ENCODE measurements at places on chromosomes 1 and 21.

DNA sequence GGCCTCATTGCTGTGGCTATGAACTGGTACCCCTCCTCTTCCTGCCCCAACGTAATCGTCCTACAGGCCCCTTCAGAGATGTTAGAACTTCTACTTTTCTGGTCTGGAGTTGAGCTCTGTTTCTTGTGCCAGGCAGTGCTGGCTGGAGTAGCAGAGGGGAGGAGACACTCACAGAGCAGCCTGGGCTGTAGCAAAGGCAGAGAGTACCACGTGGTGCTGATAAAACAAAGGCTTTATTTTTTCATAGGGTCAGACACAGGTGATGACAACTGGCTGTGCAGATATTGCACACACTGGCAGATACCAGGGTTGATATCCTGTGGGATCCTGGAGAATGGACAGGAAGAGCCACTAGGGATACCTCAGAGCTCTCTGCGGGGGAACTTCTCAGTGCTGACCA, 23.2 kb downstream of the CRCT1 start:
- DNase-seq = no peak

- DNase-seq = no peak
Measured at GRCh38 chr1:157600236-157600635, 2.4 kb upstream of the FCRL4 start.

GRCh38 chr1:169149555-169150286, 43.2 kb downstream of the ATP1B1 start:
- no peak for DNase-seq

- no peak for DNase-seq
Measured at GRCh38 chr1:169052727-169053126, 53.8 kb upstream of the ATP1B1 start.

GRCh38 chr1:80170811-80171485, 1164.4 kb upstream of the ADGRL4 start:
- DNase-seq = no peak

- no peak for DNase-seq
Measured at GRCh38 chr1:242224461-242224860, 225.6 kb upstream of the MAP1LC3C start.

- DNase-seq = peak; percentile 85
Measured at GRCh38 chr1:36553591-36554322, 71.0 kb upstream of the CSF3R start.

DNA sequence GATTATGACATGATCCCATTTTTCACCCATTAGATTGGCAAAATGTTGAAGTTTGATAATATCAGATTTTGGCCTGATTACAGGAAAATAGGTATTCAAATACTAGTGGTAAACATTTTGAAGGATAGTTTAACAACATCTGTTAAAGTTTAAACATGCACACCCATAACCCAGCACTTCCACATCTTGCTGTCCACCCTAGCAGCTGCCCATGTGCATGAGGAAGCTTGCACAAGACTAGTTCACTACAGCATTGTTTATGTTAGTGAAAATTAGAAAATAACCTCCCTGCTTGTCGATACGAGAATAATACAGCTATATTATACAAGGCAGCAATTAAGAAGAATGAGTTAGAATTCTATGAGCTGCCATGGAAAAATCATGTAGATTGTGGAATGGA, 127.6 kb downstream of the C1orf21 start:
- no peak for DNase-seq

DNA sequence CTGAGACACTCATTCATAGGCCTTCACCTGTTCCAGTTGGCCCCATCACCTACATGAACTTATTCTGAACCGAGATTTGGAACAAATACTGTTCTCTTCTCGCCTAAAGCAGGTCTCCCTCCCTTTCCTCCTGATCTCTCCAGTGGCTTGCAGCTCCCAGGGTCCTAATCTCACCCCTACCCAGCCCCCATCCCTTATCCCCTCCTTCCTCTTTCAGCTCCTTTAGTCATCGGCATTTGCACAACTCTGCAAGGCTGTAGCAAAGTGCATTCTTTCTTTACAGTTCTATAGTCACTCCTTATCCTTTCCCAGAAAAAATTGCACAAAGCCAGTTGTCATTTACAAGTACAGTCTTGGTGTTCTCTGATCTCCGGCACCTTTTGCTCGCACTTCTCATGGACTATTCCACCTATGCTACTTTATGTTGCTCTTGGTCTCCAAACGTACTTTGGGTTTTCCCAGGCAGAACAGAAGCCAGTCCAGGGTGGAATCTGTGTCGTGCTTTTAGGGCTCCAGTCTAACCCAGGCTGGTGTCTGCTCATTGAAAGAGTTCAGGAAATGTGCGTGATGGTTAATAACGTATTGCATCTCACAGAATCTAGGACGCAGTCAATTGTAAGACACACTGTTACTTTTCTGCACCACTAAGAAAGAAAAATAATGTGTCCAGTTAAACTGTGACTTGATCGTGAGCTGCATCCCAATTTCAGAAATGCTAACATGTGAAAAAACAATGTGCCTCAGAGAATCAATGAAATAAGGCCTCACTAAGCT, 965 bp downstream of the ABCA4 start:
- DNase-seq = no peak

- no peak for DNase-seq
Measured at GRCh38 chr1:48055876-48056764, 58.9 kb upstream of the TRABD2B start.

- no peak for DNase-seq
Measured at GRCh38 chr1:170800265-170800664, 135.1 kb upstream of the MROH9 start.

DNA sequence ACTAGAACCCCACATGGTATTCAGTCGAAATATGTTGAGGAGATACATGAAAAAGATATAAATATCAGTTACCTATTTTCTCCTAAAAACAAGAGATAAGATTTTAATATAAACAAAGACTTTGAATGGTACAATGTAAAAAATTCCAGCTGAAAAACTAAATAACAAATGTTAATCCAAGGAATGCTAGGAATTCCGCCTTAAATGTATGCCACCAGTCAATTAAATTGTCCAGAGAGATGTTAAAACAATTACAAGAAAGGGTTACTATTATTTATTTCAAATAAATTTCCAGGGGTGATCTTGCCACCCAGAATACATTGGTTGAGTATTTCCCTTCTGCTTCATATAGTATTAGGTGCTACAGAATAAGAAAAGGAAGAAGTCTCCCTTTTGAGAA, 4.2 kb downstream of the ADSS2 start:
- DNase-seq = no peak

DNA sequence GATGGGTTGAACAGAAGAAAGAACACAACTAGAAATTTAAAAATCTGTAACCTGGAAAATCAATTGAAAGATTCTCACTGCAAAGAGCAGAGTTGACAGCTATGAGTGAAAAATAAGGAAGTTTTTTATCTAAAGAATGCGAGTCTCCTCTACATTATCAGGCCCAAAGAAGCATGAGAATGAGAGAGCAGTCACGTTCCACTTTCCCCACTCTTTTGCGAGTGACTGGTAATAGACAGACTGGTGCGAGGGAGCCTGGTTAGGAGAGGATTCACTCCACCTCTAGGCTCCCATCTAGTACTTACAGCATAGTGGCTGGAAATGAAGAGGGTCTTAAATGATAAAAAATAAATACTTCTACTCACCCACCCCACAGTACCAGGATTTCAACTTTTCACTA, 52.0 kb downstream of the PRDX6 start:
- DNase-seq = no peak

GRCh38 chr1:240658312-240658960, 46.5 kb upstream of the GREM2 start:
- no peak for DNase-seq

GRCh38 chr1:56508523-56508983, 70.8 kb downstream of the PLPP3 start:
- peak; percentile 69 for DNase-seq

DNA sequence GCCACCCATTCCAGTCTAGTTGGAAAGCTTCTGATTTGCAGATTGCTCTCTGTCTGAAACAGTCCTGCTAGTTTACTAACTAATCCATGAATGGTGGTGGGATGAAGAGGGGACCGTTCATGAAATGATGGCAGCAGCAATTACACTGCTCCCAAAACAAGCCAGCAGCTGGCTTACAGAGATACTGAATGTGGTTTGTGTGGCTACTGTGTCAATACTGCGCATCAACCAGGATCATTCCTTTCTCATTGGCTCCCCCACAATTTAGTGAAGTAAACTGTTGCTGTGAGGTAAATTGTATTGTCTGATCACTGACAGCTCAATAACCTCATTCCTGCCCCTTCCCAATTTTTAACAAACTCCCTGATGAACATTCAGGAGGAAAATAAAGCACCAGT, 191.3 kb upstream of the LMO4 start:
- DNase-seq = no peak

DNA sequence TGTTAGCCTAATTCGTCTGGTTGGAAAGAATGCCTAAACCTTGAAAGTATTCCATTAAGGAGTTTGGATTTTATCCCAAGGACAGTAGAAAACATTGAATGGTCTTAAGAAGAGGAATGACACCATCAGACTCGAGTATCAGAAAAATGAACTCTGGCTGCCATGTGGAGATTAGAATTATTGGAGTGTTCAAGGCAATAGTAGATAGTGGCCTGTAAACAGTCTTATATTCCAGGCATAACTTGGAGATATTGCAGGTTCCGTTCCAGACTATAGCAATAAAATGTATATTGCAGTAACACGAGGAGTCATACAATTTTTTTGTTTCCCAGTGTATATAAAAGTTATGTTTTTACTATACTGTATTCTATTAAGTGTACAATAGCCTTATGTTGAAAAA, 130.9 kb downstream of the GDAP2 start:
- no peak for DNase-seq

DNA sequence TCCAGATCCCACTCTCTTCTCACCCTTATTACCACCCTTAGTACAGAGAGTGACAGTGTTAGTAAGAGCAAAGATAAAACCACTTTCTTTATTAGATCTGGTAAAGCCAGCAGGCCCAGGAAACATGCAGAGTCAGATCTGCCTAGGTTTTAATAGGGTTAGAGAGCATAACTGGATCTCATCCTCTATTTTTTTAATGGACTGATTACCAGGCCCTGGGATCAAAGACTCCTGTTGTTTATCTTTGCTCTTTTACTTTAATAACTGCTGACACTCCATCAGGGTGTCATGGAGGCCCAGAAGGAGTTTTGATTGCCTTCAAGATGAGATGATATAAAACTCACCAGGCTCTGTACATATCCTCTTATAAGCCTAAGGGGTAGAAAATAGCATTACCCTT, 45.3 kb upstream of the RGS5 start:
- no peak for DNase-seq
